ENCODE measurements at places on chromosomes 2 and 18. TPM values are rescaled to one million over a fixed set of nuclear protein-coding genes. Genes with fewer than 3 reads are reported as not detected.

The APCDD1 gene
- total RNA-seq: 15.2 TPM

The TMEM163 gene
- total RNA-seq: 1.5 TPM

The HOXD4 gene
- total RNA-seq: 5.9 TPM

The KIAA2012 gene
- 0.14 TPM for total RNA-seq

The SCTR gene
- total RNA-seq: 0.32 TPM

The PPM1B gene
- 59.8 TPM for total RNA-seq

The TMEM87B gene
- total RNA-seq: 72.2 TPM

- no peak for DNase-seq
Measured at GRCh38 chr18:40613721-40614120, 1341.3 kb upstream of the PIK3C3 start.

DNA sequence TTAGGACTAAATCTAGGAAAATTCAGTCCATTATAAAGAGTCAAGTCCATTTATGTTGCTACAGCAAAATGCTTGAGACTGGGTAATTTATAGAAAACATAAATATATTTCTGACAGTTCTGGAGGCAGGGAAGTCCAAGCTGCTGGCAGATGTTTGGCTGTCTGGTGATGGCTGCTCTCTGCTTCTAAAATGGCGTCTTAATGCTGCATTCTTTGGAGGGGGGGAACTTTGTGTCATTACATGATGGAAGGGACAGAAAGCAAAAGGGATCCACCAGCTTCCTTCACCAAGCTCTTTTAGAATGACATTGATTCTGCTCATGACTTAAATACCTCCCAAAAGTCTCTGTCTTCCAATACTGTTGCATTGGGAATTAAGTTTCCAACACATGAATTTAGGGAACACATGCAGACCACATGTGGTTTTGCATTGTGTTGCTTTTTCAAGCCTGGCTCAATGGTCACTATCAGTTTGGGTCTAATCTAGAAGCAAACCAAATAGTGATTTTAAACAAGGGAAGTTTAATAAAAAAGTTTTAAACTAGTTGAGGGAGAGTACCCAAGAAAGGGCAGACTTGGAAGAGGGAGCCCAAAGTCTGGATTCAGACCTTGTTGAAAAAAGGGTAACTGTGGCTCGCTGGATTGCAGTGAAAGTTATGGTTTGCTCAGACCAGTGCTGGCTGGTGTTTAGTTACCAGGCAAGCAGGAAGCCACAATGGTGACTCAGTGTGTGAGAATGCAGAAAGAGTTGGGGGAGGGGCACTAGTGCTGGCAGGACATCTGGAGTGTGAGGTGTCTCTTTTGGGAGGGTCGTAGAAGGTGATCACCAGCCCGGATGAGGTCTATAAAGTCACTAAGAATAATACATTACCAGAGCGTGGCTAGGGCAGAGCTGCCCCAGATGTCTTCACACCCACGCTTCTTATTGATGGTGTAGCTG is 30.8 kb downstream of the C18orf54 start:
- DNase-seq: peak; percentile 24

DNA sequence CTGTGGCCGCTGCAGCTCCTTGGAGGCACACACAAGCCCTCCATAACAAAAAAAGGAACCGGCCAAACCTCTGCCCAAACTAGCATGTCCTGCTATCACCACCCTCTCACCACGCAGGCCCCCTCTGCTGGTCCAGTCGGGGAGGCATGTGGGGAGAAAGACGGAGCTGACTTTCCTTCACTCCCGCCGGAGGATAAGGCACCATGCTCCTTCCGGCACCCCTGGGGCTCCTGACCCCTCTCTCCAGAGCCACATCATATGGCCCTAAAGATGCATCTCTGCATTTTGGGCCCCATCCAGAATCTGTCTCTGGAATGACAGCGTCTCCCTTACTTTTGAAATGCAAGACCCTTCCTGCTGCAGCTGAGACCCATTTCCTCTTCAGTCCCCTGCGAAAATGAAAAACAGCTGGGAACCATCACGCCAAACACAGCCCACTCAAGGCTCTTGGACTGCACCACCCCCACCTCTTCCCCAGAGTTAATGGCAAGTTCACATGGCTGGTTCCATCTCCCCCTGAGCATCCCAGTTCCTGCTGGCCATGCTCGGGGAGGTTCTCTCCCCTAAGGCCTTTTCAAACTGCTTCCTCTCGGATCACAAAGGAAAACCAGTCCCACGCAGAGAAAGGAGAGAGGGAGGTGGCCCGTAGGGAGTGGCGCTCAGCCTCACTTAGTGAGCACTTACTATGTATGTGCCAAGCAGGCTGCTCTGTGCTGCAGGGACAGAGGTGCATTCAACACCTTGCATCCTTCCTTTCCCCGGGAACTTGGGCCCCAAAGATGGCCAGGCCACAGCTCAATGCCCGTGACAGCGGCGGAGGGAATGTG is 35.2 kb upstream of the MLPH start:
- DNase-seq: no peak

DNA sequence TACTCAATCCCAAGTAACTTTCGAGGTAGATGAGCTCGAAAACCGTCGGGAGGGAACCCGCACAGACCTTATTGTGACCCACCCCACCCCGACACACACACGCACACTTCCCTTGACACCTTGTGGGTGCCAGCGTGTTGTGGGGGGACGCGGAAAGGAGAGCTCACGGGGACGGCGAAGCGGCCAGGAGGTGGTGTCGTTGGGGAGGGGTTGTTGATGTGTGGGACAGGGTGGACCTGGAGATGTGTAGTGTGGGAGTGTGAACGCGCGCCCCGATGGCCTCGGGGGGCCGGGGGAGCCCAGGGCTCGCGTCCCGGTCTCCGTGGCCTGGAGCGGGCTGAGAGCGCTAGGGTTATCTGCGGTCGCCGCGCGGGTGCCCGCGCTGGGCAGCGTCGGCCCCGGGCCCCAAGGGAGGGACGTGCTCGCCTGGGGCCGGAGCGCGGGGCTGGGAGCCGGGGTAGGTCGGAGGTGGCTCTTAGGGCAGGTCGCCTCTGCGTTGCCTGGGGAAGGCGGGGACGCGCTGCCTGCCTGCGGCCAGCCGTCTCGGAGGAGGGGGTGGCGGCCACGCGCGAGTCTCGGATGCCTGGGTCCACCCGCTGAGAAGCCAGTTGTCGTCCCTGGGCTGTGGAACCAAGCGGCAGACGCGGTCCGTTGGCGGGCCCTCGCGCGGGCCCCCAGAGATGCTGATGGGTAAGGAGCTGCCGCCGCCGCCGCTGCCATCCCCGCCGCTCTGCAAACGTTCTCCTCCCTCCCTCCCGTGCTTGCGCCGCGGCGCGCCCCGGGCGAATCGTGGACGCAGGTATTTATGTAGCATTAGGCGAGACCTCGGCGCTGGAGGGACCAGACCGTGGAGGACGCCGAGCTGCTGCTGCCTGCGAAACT is 1.6 kb downstream of the KLHL29 start:
- peak; percentile 14 for DNase-seq

DNA sequence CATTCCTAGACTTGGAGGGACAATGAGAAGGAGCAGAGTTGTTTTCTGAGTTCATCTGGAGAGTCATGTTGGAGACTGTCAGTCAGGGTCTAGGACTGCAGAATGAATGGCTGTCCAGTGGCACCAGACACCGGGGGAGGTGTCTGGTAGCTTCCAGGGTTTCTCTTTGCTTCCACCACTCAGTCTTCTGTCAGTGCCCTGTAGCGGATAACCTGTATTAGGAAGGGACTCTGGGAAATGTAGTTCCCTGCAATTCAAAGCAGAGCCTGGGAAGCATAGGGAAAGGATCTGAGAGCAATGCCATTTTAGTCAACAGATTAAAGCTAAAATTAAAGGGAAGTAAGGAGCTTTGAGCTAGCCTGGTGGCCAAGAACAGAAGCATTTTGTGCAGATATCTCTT is 257.9 kb downstream of the THSD7B start:
- no peak for DNase-seq

DNA sequence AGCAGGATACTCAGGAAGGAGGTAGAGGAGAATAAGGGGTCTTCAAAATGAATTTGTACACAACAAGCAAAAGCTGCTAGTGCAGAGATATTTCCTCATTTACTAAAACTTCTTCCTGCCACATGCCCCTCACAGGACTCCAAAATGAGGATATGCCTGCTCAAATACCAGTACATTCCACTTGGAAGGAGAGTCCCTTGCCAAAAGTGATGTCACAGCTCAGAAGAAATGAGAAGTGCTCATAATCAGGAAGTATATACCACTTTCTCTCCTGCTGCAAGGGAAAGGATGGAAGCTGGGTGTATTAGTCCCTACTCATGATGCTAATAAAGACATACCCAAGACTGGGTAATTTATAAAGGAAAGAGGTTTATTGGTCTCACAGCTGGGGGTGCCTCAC is 87.7 kb upstream of the FSHR start:
- DNase-seq: no peak

GRCh38 chr2:8255448-8255800 is 426.4 kb upstream of the ID2 start:
- DNase-seq: no peak

DNA sequence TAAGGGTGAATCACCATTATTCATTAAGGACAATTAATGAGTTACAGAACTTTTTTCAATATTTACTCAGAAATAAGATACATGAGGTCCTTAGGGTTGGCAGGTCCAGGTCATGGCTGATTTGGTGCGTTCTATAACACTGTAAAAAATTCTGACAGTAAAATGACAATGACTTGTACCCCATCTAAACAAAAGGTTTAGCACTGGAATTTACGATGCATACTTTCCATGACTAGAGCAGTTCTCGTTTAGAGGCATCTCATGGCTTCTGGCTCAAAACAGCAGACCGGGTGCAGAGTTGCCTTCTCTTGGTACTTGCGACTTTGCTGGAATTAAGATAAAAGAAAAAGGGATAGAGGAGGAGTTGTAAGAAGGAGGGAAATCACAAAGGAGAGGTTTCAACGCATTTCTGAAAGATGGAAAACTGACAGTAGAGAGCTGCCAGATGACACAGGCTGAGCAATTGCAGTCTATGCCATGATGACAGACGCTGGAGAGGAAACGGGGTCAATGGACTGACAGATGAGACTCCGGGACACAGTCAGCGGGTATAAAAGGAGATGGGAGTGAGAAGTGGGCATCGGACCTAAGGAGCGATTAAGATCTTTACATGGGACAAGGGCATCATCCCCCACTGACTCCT is 4.1 kb upstream of the CYS1 start:
- DNase-seq: no peak

DNA sequence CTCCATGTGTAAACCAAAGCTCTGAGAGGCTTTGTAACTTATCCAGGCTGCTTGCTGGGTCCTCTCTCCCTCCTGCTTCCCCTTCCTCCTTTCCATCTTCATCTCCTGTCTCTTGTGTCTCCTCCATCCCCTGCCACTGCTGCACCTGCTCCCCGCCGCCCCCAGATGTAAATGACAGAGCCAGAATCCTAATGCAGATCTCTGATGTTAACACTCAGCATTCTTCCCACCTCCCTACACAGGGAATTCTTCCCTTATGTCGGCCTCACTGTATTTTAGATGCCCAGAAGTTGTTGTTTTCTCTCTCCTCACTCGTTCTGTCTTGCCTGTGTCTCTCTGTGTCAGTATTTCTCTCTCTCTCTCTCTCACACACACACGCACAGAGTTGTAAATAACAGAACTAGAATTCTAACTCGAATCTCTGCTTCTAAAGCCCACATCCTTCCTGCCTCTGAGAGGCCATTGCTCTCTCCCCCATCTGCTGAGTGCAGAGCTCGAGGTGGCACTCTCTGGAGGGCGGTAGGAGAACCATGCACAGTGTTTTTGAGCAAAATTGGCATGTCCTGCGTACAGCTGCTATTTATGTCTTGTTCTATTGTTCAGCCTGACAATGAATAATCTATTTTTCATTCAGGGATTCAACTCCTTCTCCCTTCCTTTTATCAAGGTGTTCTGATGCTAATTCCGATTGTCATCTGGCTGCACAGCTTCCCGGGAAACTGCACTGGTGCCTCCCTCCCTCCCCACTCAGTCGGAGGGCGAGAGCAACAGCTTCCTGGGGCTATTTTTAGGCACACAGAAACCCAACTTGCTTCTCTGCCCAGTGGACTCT is 219.9 kb downstream of the SH3RF3 start:
- DNase-seq: no peak

DNA sequence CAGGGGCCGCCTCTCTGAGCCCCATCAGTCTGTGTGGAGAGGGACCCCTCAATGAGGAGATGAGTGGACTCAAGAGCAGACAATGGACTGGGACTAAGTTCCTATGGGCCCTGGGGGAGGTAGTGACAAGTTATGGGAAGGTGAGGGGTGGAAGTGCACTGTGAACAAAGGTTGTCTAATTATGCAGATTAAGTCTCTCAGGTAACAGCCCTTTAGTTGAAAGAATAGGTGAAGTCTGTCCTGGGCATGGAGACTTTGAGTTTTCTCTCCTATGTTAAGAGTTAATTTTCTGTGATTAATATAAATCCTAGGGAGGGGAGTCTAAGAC is 243.8 kb downstream of the FAM210A start:
- DNase-seq: no peak

All from mucosa of descending colon (tissue), 3 donors.